ENCODE measurements at places on chromosomes 6 and 20. TPM values are rescaled to one million over a fixed set of nuclear protein-coding genes. Genes with fewer than 3 reads are reported as not detected.

- DNase-seq, result no peak
These were observed 35.0 kb downstream of the HLA-A start for GRCh38 chr6:29977425-29977727.

GRCh38 chr6:73372516-73372915 is 2.8 kb upstream of the OOEP start:
- DNase-seq, result no peak

DNA sequence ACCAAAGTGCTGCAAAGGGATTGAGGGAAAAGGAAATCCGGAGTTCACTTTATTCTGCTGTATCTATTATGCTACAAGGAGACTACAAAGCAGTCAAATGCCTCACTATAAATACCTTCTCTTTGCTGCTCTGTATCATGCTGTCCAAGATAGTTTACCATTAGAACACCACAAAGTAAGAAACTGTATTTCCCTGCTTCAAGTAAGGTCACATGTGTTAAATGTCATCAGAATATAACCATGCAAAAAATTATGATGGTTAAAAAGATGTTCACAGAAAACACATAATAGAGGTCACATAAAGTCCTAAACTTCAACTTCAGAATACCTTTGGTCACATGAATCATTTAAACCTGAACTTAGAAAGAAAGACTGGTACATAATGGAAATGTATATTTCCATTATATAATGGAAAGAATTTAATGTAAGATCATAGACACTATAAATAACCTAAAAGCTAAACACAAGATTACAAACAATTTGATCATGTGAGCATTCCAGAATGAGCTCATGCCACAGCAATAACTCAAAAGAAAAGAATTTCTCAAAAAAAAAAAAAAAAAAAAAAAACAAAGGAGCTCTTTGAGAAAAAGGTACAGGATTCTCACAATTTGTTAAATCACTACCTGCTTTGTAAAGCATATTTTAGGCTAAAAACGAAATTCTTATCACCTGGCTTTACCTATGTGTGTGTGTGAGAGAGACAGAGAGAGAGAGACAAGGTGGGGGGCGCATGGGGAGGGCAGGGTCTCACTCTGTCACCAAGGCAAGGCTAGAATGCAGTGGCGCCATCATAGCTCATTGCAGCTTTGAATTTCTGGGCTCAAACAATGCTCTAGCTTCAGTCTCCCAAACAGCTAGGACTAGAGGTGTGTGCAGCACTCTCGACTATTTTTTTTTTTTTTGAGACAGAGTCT is 58.7 kb downstream of the KIF13A start:
- DNase-seq, result no peak

DNA sequence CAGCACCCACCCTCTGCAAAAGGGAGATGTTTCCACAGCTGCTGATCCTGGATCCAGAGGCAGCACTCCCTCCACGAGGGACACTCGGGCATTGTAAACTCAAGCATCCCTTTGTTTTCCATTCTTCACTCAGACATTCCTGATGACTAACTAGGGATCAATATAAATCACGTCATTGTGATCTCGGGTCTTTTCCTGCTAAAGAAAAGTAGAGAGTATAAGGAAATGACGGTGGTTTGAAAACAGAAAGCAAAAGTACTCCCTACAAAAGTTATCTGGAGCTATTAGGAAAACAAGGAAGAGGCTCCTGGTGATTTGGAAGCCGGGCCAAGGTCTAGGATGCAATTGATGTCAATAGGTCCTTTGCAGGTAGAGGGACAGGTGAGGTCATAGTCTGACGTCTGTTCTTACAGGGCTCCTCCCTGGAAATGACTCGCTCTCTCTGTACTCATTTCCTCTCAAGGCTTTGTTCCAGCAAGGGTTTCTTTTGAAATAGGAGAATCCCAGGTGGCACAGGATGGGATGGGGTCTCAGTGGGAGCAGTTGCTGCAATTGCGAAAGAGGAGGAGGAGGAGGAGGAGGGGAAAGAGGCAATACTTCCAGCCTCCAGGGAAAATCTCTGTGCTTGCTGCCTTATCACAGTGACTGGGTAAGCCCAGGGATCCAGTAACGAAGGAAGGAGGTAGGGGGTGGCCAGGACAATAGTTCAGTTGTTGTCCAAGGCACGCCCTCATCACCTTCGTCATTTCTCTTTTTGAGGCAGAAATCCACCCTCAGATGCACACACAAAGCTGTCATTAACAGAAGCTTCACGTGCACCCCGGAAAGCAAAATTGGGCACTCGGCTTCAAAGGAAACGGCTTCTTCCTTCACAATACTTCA is 222.8 kb downstream of the LY86 start:
- DNase-seq, result peak; percentile 54

- peak; percentile 66 for DNase-seq
These were observed 622 bp downstream of the SS18L1 start for GRCh38 chr20:62143957-62144825.

DNA sequence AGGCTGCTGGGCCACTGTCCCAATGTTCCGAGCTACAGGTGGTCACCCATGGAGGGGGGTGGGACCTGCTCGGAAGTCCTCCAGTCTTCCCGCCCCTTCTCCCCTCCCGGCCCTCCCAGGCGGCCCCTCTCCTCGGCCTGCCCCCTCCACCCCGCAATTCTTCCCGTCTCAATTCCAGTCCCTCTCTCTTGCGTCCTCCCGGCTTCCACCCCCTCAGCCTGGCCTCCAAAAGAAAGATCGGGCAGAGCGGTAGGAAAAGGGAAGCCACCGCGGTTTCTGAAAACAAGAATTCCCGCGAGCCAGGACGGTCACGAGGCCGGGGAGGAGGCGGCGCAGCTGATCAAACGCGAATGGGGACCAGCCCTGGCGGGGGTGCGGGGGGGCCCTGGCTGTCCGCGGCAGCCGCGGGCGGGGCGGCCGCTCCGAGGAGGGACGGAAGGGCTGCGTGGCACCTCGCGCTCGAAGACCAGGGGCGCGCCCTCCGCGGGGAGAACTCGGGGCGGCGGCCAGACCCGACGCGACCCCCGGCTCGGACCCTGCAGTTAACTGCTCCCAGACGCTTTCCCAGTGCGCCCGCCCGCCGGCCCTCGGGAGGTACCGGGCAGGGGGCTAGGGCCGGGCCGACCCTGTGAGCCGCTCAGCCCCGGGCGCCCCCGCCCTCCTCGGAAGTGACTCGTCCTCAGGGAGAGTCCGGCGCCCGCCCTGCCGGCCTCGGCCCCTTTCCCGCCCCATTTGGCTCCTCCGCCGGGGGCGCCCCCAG is 1.0 kb downstream of the PXDC1 start:
- DNase-seq, result no peak

The SMOC2 gene
- polyA plus RNA-seq, result not detected

GRCh38 chr6:135088818-135089809 is 34.5 kb upstream of the HBS1L start:
- DNase-seq, result peak; percentile 2

The WFDC10B gene
- not detected for polyA plus RNA-seq

- no peak for DNase-seq
These were observed 336.9 kb downstream of the CD83 start for GRCh38 chr6:14454473-14454775.

DNA sequence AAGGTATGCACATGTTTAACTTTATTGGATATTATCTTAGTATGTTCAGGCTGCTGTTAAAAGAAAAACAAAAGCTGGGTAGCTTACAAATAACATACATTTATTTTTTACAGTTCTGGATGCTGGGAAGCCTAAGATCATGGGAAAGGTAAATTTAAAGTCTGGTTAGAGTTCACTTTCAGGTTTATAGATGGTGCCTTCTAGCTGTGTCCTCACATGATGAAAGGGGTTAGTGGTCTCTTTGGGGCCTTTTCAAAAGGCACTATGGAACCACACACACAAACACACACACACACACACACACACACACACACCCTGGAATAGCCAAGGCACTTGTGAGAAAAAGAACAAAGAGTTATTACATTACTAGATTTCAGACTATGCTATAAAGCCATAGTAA is 805.8 kb upstream of the GJE1 start:
- DNase-seq, result no peak

The FERMT1 gene
- 13.4 TPM for polyA plus RNA-seq

- DNase-seq, result no peak
These were observed 10.2 kb upstream of the DNAJC5 start for GRCh38 chr20:63884506-63885263.

- DNase-seq, result no peak
These were observed 17.2 kb downstream of the TAB2 start for GRCh38 chr6:149334682-149335160.

The CALHM4 gene
- not detected for polyA plus RNA-seq

The NOTCH4 gene
- 0.32 TPM for polyA plus RNA-seq

The RAB44 gene
- polyA plus RNA-seq, result 0.05 TPM

- no peak for DNase-seq
These were observed 4.9 kb downstream of the ELMO2 start for GRCh38 chr20:46401478-46401860.

GRCh38 chr6:147925826-147926225 is 416.8 kb upstream of the SASH1 start:
- no peak for DNase-seq

The HSPA1L gene
- polyA plus RNA-seq, result 1.2 TPM

The SLC22A3 gene
- polyA plus RNA-seq, result 44.9 TPM

- no peak for DNase-seq
These were observed 35.3 kb downstream of the HM13 start for GRCh38 chr20:31549513-31549880.

- DNase-seq, result no peak
These were observed 486.2 kb downstream of the HDGFL1 start for GRCh38 chr6:23055523-23055922.

DNA sequence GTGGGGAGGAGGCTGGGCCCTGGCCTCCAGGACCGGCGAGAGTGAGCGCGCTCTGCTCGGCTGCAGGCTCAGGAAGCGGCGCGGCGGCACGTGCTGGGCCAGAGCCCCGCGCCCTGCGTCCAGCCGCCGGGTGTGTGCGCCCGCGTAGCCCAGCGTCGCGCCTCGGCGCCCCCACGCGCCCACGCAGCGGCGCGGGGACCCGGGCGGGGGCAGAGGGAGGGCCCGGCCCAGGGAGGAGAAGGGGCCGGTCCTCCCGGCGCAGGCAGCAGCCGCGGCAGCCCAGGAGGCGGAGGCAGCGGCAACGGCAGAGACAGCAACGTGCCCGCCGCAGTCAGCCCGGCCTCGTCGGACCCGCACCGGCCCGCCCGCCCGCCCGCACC is at the start of gene EYA2:
Gene EYA2 (plus strand): TSS at position 265 of the 380 bp plus-strand sequence. CDS start 95,168 bp downstream, outside the sequence.
- peak; percentile 21 for DNase-seq

DNA sequence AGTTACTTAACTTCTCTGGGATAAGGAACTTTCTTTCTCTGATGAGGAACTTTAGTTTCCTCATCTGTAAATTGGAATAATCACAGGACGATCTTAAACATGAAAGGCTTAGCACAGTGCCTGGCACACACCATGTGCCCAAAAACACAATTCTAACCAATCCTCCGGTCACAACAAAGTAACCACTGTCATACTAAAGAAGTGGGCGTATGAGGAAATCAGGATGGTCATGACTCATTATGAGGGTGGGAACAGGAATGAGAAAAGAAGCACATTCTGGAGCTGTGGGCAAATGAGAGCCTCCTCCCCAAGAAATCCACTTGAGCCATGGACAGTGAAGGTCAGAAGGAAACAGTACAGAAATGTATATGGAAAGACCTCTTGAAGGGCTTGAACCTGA is 82.9 kb downstream of the LRFN2 start:
- DNase-seq, result no peak

The KCNB1 gene
- 0.12 TPM for polyA plus RNA-seq

The COL12A1 gene
- polyA plus RNA-seq, result 7.5 TPM

DNA sequence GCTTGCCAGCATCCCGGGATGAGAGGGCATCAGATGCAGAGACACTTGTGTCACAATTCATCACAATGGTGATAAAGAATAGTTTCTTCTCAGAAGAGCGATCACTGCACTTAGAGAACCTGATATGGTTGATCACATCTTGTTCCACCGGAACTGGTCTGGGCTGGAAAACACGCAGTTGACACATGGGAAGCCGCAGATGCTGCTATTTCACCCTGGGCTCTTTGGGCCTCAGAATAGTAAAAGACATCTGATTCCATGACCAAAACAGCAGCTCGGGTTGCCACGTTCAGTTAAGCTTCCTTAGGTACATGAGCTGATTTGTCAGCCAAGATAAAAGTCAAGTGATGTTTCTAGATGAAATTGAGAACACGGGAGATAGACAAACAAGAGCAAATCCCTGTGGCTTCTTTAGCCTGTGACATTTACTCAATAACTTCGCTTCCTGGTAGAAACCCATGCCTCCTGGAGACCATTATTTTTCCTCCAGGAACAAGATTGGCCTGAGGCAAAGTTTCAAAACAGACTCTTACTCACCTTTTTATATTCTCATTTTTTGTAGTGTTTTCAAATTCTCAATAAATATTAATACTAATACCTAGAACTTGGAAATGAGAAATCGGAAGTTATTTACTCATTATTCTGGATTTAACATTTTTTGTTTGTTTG is 59.4 kb downstream of the TRMT6 start:
- DNase-seq, result no peak

- peak; percentile 28 for DNase-seq
These were observed 776.4 kb upstream of the NRSN1 start for GRCh38 chr6:23349521-23350147.

DNA sequence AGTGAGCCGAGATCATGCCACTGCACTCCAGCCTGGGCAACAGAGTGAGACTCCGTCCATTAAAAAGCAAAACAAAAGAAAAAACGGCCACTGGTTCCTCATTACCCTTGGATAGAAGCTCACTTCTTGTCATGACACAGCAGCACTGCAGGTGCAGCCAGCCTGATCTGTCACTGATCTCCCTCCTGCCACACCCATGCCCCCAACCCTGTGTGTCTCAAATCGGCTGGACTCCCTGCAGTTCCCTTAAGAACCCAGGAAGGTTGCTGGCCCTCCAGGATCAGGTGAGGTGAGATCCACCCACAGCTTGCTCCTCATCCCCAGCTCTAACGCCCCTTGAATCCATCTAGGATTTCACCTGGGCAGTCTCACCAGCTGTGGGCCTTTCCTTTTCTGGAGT is 26.3 kb upstream of the NNAT start:
- no peak for DNase-seq

The HCRTR2 gene
- not detected for polyA plus RNA-seq

- DNase-seq, result no peak
These were observed 631.1 kb upstream of the GJE1 start for GRCh38 chr6:141501616-141502015.

The CLPSL2 gene
- not detected for polyA plus RNA-seq

GRCh38 chr6:144064402-144065212 is 30.8 kb downstream of the SF3B5 start:
- no peak for DNase-seq

DNA sequence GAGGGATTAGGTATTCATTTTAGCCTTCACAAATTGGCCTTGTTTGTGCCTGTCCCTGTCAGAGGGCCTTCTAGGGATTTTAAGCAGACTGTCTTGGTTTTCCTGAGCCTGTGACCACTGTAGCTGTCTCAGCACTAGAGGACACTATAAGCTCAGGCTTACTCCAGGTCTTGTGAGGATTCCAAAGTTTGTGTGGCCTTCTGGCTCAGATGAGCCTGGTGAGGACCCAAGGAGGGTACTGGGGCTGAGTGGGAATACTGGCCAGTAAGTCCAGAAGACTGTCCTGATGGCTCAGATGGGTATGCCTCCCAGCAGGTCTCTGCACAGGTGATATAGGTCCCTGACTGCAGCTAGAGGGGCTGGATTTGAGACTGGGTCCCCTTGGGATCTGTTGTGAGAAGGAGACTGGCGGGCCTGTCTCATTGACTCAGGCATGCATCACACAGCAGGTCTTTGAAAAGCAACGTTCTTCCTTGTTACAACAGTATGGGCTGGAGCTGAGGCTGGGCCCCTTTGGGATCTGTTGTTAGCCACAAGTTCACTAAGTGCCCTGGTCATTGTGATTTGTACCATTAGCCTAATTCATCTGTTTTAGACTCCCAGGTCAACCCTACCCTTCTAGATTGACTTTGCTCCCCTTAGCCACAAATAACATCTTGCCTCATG is 26.3 kb upstream of the TFB1M start:
- DNase-seq, result no peak

The RCAN2 gene
- not detected for polyA plus RNA-seq

Data from A549 (cell line).